Aorta (tissue), 5 donors: ENCODE measurements at places on chromosomes 2 and 18. TPM values are rescaled to one million over a fixed set of nuclear protein-coding genes. Genes with fewer than 3 reads are reported as not detected.

DNA sequence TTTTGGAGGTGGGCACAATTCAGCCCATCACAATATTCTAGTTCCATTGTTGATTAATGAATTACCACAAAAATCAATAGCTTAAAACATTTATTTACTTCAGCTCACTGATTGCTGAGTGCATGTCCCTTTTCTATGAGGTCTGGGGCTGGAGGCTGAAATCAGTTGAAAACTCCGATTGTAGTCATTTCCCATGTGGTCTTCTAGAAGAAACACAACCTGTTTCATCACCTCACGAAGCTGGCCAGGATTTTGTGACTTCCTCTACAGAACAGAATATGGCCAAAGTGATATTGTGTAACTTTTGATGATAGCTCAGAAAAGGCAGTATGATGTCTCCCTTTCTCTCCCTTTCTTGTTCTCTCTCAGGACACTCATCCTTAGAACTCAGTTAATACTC lies 44.1 kb upstream of the CYRIA start:
- H3K27ac ChIP-seq: no peak overlapping the region
- no peaks in the 10 kb centered on the region for H3K36me3 ChIP-seq
- H3K27me3 ChIP-seq: peaks cover 2% of the 10 kb centered on the region
- no peak overlapping the region for H3K4me3 ChIP-seq
- DNase-seq: no peak

- no peak for DNase-seq
- H3K27ac ChIP-seq: no peak overlapping the region
- no peaks in the 10 kb centered on the region for H3K27me3 ChIP-seq
- no peak overlapping the region for H3K4me3 ChIP-seq
- H3K4me1 ChIP-seq: peaks cover 6% of the 10 kb centered on the region
These were observed 56.8 kb downstream of the MYO1B start for GRCh38 chr2:191301971-191302370.

DNA sequence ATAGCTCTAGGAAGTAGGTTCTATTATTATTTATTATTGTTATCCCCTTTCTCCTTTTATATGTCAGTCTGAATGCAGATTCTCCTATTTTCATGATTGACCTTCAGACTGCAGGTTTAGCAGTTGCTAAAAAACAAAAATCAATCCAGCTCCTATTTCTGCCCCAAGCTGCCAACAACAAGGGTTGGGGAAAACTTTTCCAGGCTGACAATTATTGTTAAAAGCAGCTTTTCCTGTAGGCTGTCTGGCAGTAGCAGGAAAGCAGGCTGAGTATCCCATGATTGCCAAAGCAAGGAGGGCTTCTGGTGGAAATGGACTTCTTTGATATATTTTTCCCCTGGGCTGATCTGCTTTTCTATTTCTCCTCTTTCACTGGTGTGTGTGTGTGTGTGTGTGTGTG lies 78.0 kb upstream of the CTLA4 start:
- DNase-seq: no peak
- no peak overlapping the region for H3K4me3 ChIP-seq
- H3K36me3 ChIP-seq: peaks cover 2% of the 10 kb centered on the region

Gene BZW1
- 250 TPM for total RNA-seq

- H3K36me3 ChIP-seq: no peaks in the 10 kb centered on the region
- H3K27me3 ChIP-seq: no peaks in the 10 kb centered on the region
- no peak overlapping the region for H3K27ac ChIP-seq
- H3K4me3 ChIP-seq: no peak overlapping the region
- no peak for DNase-seq
These were observed 133.1 kb downstream of the SH3RF3 start for GRCh38 chr2:109261906-109262631.

GRCh38 chr2:15107137-15107536 lies 454.0 kb downstream of the NBAS start:
- no peak overlapping the region for H3K4me3 ChIP-seq
- no peaks in the 10 kb centered on the region for H3K36me3 ChIP-seq
- H3K27me3 ChIP-seq: no peaks in the 10 kb centered on the region
